ENCODE measurements at places on chromosomes 1 and 21.

- DNase-seq = no peak
Measured at GRCh38 chr1:207695891-207696290, 51.0 kb downstream of the CR1L start.

GRCh38 chr1:220219136-220219442 is 53.2 kb downstream of the RAB3GAP2 start:
- no peak for DNase-seq

DNA sequence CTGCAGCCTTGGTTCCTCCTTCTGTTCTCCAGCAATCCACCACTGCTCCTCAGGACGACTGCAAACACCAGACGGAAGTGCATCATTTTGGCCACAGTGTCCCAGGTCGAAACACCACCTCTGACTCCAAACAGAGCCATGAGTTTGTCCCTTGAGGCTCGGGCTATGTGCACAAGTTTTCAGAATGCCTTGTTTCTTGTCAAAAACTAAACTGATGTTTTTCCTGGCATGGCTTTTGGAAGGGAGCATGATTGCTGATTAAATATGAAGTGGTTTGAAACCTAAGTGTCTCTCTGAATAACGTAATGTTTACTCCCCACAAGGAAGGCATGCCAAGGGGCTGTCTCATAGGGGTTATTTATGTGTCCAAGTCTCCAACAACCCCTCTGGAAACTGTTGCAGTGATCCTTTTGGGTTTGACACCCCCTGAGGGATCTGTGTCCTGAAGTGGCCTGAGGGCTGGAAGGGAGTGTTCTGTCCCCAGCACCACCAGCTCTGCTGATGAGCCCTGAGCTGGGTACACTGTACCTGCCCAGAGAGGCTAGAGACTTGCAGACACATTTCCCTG is 132.7 kb downstream of the PLPP3 start:
- DNase-seq = no peak

DNA sequence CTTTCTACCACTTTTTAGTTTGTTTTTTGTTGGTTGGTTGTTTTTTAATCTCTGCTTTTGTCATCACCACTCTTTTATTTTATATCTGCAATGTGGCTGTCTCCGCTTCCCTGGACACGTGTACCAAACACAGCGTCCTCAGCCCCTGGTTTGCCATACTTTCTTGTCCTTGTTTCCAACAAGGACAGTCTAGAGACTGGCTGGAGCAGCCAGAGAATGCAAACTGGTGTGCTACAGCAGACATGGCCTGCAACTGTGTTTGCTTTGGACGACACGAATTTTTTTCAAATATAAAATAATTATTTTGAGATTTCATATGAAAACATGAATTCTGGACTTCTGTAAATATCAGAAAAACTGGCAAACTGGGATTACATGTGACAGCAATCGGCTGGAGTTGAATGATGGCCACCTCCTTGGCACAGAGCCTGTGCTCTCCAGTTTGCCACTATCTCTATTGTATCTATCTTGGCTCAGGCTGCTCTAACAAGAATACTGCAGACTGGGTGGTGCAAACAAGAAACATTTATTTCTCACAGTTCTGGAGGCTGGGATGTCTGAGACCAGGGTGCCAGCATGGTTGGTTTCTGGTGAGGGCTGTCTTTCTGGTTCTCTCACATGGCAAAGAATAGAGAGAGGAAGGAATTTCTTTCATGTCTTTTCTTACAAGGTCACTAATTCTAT is 34.6 kb upstream of the POU2F1 start:
- DNase-seq = no peak

DNA sequence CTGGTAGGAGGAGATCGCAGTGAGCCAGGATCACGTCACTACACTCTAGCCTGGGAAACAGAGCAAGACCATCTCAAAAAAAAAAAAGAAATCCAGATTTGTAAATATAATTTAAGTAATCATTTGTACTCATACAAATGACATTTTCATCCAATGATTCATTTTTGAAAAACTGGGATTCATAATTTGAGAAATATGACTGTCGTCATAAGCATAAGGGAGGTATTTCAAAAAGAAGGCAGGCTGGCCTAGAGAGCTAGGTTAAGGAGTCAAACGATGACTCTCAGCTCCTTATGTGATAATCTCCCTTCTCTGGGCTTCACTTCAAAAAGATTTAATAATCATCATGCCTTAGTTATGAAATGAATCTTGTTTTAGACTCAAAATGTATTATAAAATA is 2.3 kb downstream of the GART start:
- no peak for DNase-seq

GRCh38 chr1:54795356-54795665 is 5.8 kb downstream of the TTC22 start:
- DNase-seq = no peak
